ENCODE measurements at places on chromosomes 2 and 18. TPM values are rescaled to one million over a fixed set of nuclear protein-coding genes. Genes with fewer than 3 reads are reported as not detected.

DNA sequence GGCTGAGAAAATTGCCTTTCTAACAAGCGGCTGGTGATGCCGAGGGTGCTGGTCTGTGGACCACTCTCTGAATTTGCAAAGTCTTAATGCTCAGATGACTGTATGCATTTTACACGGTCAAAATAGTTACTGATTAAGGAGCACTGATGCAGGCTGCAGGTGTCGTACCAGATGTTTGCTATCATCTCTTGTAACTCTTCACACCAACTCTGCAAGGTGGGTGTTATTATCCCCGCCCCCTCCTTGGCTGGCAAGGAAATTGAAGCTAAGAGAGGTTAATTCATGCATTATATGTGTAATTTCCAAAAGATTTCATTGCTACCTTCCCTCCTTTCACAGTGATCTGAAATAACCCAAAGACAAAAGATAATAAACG is 13.0 kb upstream of the LBH start:
- DNase-seq: peak; percentile 20

DNA sequence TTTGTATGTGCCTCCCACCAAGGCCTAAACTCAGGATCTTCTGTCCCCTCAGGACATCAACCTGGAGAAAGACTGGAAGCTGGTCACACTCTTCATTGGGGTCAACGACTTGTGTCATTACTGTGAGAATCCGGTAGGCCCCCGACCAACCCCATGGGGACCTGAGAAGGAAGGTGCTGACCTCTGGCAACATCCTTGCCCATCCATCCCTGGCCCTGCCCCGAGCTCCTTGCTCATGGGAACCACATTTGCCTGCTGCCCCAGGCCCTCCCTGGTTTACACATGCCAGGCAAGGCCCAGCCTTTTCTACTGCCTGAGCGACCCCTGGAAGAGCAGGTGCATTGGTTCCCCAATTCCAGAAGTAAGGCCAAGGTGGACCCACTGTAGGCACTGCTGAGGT is 125.3 kb upstream of the PPP1CB start:
- no peak for DNase-seq

The POMC gene
- 2.7 TPM for total RNA-seq

- DNase-seq: peak; percentile 57
Measured at GRCh38 chr2:240596080-240596460, 9.5 kb downstream of the CAPN10 start.

The ZNF407 gene
- total RNA-seq: 13.9 TPM

The POTEI gene
- total RNA-seq: not detected

The MAP3K2 gene
- total RNA-seq: 49.1 TPM

GRCh38 chr18:41266616-41267015 is 688.4 kb upstream of the PIK3C3 start:
- DNase-seq: no peak

GRCh38 chr2:238793801-238794449 is 54.0 kb upstream of the TWIST2 start:
- no peak for DNase-seq

DNA sequence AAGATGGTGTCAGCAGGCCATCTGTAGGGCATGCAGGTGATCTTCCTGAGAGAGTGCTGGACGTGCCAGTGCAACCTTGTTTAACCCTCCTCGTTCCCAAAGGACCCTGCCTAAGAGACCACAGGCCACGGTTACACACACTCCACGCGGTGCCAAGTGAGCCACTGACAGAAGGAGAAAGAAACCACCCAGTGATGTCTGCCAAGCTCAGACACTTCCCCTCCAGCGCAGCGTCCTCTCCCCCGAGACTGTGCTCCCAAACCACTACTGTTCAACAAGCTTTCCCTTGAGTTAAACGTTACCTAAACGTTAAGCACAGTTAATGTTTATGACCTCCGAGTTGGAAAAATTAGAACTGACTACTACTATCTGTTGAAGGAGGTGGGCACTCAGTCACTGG is 119.1 kb upstream of the NCK2 start:
- DNase-seq: no peak

The TRABD2A gene
- 2.4 TPM for total RNA-seq

DNA sequence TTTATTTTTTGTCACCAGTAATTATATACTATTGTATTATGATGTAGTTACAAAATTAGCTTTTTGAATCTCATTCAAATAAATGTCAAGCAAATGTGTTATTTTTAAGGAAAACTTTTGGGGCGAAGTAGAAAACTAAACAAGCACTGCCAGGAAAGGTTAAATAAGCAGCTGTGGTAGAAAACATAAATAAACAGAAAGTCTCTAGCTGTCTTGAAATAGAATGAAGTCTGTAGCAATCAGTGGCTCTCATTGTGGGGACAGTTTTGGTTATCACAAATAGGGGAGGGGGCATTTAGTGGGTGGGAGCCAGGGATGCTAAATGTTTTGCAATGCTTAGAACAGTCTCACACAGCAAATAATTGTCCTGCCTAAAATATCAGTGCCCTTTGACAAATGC is 3.4 kb downstream of the INSIG2 start:
- no peak for DNase-seq

- no peak for DNase-seq
Measured at GRCh38 chr2:9380702-9381628, 42.4 kb downstream of the ITGB1BP1 start.

- no peak for DNase-seq
Measured at GRCh38 chr2:179511105-179511789, 246.6 kb upstream of the SESTD1 start.

The ZNF385B gene
- total RNA-seq: 1.7 TPM

The SKOR2 gene
- total RNA-seq: not detected

GRCh38 chr2:48358982-48359381 is 171.0 kb upstream of the STON1 start:
- DNase-seq: no peak

The SLC19A3 gene
- 14.5 TPM for total RNA-seq

The FOXI3 gene
- not detected for total RNA-seq

- DNase-seq: peak; percentile 69
Measured at GRCh38 chr2:9815844-9816279, 27.4 kb upstream of the TAF1B start.

DNA sequence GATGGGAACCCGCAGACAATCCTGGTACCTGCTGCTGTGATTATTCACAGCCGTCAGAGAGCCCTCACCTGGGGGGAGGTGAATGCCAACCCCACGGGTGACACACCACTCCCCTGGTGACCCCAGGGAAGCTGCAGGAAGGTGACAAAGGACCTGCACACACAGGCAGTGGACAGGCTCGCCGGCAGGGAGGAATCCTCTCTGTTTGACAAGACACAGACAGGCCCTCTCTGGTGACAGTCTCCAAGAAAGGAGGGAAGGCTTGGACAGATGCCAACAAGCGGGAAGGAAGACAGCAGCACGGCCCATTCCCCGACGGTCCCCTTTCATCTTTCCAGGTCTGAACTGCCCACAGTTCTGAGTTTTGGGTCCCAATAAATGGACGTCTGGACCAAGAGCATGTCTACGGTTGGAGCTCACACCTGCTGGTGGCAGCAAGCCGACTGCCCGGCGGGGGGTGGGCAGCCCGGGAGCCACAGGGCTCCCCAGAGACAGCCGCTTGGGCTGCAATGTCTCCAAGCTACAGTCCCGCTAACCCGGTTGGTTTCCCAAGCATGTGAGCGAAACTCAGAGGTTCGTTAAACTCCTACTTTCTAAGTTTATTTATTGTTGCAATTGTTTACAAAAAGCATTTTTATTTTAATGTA is 31.8 kb downstream of the HDAC4 start:
- DNase-seq: peak; percentile 77

GRCh38 chr18:22446325-22446724 is 28.6 kb upstream of the CTAGE1 start:
- no peak for DNase-seq

DNA sequence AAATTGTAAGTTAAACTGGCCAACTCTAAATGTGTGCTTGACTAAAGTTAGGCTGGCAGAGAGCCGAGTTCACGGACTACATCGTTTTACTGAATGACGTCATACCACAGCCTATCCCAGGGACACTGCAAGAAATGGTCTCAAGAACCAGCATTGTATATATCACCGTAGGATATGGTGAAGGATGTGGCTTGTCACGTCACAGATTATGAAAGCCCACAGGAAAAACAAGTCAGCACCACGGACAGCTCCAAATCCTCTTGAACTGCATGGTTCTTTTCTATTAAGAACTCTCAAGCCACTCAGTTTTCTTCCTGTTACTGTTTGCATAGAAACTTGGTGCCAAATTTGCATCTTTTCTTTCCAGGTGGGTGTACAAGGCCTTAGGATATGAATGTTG is 85.1 kb upstream of the ACAA2 start:
- no peak for DNase-seq

The CEP76 gene
- total RNA-seq: 13.1 TPM

GRCh38 chr18:832085-832681 is 20.1 kb upstream of the YES1 start:
- DNase-seq: no peak
